ENCODE measurements at places on chromosomes 2 and 18. TPM values are rescaled to one million over a fixed set of nuclear protein-coding genes. Genes with fewer than 3 reads are reported as not detected.

The IL1RL1 gene
- total RNA-seq: 0.17 TPM

The CROCC2 gene
- 4.4 TPM for total RNA-seq

The RNF181 gene
- total RNA-seq: 213 TPM

The GALNT14 gene
- 4.6 TPM for total RNA-seq
